Activated T-helper 1 cell treated with anti-CD3 and anti-CD28 coated beads, Interleukin-2, amount 50 U/mL, for 16 hours (primary cell): ENCODE measurements at places on chromosomes 16 and 17.

- DNase-seq: no peak
Observed at GRCh38 chr17:83055911-83056582, 23.4 kb upstream of the METRNL start.

DNA sequence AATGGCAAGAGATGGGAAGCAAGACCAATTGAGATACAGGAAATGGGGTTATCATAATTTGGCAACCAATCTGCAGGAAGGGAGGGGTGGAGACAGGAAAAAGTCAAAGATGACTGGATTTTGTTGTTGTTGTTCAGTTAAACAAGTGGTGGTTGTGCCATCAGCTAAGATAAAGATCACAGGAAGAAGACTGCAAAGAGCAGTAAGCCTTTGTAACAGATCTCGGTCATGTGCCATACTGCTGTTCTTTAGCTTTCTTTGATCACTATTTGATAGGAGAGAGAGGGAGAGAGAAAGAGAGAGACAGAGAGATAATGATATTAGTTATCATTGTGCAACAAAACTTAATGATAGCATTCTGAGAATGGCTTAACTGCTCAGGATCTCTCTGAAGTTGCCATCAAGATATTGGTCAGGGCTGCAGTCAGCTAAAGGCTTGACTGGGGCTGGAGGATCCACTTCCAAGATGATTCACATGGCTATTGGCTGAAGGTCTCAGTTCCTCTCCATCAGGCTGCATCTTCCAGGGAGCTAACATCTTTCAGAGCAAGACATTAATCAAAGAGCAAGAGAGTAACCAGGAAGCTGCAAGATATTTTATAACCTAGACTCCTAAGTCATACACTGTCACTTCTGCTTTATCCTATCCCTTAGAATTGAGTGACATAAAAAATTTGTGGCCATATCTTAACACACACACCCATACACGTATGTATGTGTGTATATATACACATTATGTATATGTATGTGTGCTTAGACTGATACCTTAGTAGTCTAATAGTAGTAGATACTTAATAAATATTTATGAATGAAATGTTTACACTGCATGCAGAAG lies 405.0 kb downstream of the SHISA9 start:
- DNase-seq: no peak

DNA sequence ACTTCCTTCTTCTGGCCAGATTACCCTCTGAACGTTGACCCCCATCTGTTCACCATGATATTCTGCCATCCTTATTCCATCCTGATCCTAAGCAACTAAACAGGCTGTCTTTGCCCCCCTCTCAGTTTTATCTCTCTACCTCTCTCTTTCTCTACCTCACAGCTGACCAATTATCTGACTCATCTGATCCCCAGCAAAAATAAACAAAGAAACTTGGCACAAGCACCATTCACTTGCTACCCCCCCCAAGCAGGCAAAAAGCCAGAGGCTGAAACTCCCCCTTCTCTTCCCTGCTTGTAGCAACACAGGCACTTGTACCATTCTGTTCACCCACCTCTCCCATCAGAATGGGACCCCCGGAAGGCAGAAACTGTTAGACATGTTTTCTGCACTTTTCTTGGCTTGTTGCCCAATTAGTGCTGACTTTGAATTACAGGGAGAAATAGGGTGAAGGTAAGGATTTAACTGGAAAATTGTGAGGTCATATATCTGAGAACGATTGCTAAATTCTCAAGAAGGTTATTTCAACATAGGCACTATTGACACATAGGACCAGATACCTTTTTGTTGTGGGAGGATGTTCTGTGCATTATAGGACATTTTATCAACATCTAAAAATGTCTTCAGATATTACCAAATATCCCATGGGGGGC lies 163.2 kb downstream of the TOX3 start:
- no peak for DNase-seq

- no peak for DNase-seq
Observed at GRCh38 chr16:86100205-86101136, 201.5 kb downstream of the IRF8 start.

GRCh38 chr17:72631949-72632684 lies 460.4 kb downstream of the SLC39A11 start:
- no peak for DNase-seq

DNA sequence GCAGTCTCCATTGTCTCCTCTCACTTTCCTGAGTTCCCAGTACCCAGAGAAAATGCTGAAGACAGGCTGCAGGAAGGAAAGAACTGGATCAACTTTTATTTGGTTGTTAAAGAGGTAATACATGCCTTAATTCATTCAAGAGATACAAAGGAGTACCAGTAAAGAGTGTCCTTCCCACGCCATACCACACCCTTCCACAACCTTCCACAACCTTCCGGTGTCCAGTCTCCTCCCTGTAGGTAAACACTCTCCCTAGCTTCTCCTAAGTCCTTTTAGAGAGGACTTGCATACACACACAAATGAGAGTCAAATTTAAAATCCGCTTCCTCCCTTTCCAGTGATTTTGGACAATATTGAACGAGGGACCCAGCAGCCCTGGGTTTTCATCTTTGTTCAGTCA lies 2.8 kb upstream of the CA7 start:
- no peak for DNase-seq

DNA sequence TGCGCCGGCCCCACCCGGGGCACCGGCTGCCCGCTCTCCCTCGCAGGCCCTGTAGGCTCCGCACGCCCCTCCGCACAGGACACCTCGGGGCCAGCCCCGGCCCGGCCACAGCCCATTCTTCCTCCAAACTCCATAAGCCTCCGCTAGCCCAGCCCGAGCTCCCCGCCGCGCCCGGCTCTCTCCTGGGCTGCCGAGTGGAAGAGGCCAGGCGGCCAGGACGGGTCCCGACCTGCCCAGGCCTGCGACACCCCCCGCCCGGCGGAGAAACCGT lies 397 bp downstream of the NCOR1 start:
- DNase-seq: peak; percentile 7

- no peak for DNase-seq
Observed at GRCh38 chr17:82297280-82297713, 20.1 kb downstream of the CD7 start.

DNA sequence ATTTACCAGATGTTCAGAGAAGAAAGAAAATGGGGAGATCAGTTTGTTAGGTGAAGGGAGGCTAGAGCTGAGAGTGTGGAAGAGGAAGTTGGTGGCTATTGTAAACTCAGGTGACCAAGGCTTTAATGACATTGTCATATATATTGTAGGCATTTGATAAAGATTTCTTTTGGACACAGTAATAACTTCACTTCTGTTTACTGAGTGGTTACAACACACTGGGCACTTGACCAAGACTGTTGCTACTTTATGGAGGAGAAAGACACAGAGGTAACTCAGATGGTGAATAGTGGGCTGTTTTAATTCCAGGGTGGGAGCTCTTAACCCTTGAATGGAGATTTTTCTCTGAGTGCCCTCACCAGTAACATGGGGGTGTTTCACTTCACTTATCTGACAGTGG lies 46.0 kb downstream of the TNRC6A start:
- DNase-seq: no peak

- DNase-seq: no peak
Observed at GRCh38 chr16:49969091-49970030, 55.7 kb upstream of the CNEP1R1 start.

DNA sequence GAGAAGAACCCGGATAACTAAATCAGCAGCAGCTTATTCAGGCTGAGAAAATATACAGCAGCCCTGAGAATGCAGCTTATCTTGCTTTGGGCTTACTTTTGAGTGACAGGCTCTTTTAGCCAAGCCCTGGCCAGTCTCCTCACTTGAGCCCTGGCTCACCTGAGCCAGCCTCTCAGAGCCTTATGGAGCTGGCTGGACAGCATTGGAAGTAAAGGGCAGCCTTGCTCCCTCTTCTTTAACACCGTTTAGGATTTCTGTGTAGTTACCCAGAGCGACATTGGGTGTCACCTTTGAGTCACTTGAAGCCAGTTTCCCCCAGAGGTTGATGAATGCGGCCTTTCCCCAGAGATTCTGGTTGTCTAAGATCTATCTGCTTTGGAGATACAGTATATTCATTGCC lies 7.7 kb upstream of the NPIPB2 start:
- no peak for DNase-seq

- no peak for DNase-seq
Observed at GRCh38 chr16:80680839-80681238, 123.6 kb downstream of the CDYL2 start.

GRCh38 chr17:40554646-40555295 lies 10.5 kb downstream of the CCR7 start:
- DNase-seq: no peak

- no peak for DNase-seq
Observed at GRCh38 chr16:85347213-85347591, 234.9 kb upstream of the CIBAR2 start.
